ENCODE measurements at places on chromosomes 6 and 20. TPM values are rescaled to one million over a fixed set of nuclear protein-coding genes. Genes with fewer than 3 reads are reported as not detected.
A peak's percentile ranks its signal among the peaks of the same experiment; 100 is the strongest.

Gene RHAG
- not detected for total RNA-seq

GRCh38 chr20:18879262-18879661 is 65.7 kb downstream of the SCP2D1 start:
- peak; percentile 53 for DNase-seq

GRCh38 chr6:71727632-71728294 is 158.6 kb upstream of the RIMS1 start:
- DNase-seq: no peak

DNA sequence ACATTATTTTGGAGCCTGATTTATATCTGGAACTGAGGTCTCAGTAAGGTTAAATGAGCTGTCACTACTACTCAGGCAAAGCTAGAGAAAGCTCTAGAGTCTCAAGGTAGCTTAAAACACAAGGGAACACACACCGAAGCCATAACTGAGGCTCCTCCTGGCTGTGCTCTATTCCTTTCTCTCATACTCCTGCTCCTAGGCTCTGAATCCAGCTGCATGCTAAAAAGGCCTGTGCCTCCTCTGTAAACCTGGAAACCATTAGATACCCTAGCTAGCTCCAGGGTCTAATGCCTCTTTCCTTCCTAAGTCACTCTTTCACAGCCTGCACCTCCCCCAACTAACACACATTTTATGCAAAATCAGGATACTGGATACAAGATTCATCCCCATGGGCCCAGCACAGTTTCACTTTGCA is 17.1 kb downstream of the RIPOR2 start:
- no peak for DNase-seq

GRCh38 chr6:121879149-121879548 is 443.7 kb downstream of the GJA1 start:
- no peak for DNase-seq

GRCh38 chr20:51650685-51651134 is 108.2 kb upstream of the NFATC2 start:
- no peak for DNase-seq

DNA sequence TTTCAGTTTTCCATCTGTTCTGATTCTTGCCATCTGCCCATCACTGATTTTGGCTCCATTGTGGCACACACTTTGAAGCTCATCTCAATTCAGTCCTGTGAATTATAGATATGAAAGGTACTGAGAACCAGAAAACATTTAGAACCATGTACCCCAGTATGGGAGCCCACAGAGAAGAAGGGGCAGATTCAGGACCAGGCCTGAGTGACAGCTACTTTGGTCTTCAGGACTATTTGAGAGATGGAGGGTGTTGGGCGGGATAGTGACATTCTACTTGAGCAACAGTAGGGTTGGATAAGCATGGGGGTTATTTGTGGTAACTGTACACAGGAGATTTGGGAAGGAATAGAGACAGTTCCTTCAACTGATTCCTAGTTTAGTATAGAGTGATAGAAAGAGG is 259.2 kb upstream of the MANEA start:
- no peak for DNase-seq

DNA sequence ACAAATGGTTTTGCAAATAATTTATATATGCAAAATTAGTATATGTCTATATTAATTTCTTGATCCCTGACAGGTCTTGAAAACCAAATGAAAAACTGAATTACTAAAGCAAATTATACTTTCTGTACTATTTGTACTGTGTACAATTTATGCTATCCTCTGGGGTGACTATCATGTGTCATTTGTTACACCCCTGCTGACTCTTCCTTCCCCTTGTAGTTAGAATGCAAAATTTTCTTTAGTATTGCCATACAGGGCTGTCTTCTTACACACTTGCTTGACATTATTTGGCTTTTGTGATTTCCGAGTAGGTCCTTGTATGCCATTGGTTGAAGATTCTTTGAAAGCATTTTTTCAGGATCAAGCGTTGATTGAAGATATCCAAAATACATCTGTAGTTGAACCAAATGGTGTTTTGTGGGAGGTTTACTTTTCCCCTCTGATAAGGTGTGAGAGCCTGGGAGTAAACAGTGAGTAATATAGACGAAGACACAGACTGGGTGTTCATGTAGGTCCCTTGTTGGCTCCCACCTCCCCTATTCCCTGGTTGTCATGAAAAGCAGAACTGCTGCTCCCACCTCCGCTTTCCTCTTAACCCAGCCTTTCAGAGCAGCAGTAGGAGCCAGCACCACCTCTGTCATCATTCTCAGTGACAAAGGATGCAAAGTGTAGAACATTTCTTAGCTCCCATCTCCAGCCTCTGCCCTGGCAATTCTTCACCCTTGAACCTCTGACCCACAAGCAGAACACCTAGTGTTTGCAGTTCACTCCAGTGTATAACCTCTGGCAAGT is 29.0 kb downstream of the NCOA7 start:
- DNase-seq: no peak

- no peak for DNase-seq
These were observed 96.8 kb downstream of the RIMS1 start for GRCh38 chr6:71983131-71983530.

GRCh38 chr20:60050193-60050947 is 92.1 kb downstream of the CDH26 start:
- DNase-seq: no peak

GRCh38 chr20:23646106-23646873 is 8.5 kb upstream of the CST3 start:
- no peak for DNase-seq

- no peak for DNase-seq
These were observed 46.6 kb downstream of the TPBG start for GRCh38 chr6:82410151-82410648.

DNA sequence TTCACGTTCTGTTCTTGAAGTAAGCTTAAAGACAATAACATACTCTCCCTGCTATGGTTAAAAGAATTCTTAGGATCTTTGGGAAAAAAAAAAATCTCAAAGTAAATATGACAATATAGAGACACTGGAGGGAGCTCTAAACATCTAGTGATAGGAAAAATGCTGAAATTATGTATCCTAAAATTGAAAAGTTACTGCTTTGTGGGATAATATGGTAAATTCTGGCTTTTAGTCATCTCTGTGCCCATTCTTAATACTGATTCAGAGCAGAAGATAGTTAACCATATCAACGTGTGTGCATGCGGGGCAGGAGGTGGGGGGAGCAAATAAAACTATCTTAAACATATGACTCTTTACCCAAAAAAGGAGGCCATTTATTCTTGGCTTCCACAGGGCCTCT is 165.4 kb downstream of the GMPR start:
- DNase-seq: no peak

Gene SAMD10
- 2.9 TPM for total RNA-seq

Gene SYCP2
- total RNA-seq: 2.2 TPM

Gene BPIFB1
- total RNA-seq: not detected

Measured in mesenteric fat pad (tissue), 1 donor.